Activated CD8-positive, alpha-beta memory T cell treated with anti-CD3 and anti-CD28 coated beads for 1 hour (primary cell): ENCODE measurements at places on chromosomes 12 and 14.

GRCh38 chr12:94148739-94149118, 352 bp downstream of the PLXNC1 start:
- no peak for DNase-seq

DNA sequence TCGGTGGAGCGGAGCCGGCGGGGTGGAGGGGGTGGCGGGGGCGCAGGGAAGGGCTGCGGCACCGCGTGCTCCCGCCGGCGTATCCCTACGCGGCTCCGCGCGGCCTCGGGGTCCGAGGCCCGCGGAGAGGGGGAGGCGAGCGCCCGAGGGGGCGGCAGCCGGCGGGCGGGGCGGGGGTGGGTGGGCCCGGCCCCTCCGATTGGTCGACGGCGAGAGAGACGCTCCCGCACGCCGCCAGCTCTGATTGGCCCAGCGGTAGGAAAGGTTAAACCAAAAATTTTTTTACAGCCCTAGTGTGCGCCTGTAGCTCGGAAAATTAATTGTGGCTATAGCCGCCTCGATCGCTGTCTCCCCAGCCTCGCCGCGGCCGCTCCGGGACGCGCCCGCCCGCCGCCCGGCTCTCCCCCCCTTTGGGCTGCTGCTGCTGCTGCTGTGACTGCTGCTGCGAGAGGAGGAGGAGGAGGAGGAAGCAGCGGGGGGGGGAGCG, at the start of gene FOXG1:
TSS of gene FOXG1 (plus strand) at position 319 of the 487 bp plus-strand sequence. CDS start 493 bp downstream, outside the sequence.
- DNase-seq: no peak

GRCh38 chr14:32657081-32657480, 281.6 kb upstream of the NPAS3 start:
- no peak for DNase-seq

GRCh38 chr12:78756936-78757335, 107.6 kb upstream of the SYT1 start:
- no peak for DNase-seq

DNA sequence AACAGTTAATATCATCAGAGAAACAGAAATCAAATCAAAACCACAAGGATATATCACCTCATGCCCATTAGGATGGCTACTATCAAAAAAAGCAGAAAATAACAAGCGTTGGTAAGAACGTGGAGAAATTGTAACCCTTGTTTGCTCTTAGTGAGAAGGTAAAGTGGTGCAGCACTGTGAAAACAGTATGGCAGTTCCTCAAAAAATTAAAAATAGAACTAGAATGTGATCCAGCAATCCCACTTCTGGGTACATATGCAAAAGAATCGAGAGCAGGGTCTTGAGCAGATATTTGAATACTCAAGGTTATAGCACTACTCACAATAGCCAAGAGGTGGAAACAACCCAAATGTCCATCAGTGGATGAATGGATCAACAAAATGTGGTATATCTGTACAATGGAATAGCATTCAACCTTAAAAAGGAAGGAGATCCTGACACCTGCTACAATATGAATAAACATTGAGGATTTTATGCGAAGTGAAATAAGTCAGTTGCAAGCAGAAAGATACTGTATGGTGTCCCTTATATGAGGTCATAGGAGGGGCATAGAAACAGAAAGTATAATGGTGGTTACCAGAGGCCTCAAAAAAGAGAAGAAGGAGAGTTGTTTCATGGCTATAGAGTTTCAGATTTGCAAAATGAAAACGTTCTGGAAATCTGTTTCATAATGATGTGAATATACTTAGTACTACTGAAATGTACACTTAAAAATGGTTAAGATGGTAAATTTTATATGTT, 131.0 kb upstream of the EEA1 start:
- no peak for DNase-seq

DNA sequence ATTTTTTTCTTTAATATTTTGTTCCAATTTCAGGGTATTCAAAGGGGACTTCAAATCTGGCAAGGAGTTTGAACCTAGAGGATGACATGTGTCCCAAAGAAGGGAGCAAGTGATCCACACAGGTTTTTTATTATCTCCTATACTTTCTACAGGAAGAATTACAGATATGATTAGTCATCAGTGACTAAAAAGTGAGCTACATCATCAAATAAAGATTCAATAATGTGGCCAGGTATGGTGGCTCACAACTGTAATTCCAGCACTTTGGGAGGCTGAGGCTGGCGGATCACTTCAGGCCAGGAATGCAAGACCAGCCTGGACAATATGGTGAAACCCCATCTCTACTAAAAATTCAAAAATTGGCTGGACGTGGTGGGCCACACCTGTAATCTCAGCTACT, 24.2 kb downstream of the GLT8D2 start:
- no peak for DNase-seq

- DNase-seq: no peak
Observed at GRCh38 chr12:116201908-116202307, 75.6 kb downstream of the MED13L start.

- no peak for DNase-seq
Observed at GRCh38 chr14:101496776-101497683, 64.3 kb upstream of the DIO3 start.

DNA sequence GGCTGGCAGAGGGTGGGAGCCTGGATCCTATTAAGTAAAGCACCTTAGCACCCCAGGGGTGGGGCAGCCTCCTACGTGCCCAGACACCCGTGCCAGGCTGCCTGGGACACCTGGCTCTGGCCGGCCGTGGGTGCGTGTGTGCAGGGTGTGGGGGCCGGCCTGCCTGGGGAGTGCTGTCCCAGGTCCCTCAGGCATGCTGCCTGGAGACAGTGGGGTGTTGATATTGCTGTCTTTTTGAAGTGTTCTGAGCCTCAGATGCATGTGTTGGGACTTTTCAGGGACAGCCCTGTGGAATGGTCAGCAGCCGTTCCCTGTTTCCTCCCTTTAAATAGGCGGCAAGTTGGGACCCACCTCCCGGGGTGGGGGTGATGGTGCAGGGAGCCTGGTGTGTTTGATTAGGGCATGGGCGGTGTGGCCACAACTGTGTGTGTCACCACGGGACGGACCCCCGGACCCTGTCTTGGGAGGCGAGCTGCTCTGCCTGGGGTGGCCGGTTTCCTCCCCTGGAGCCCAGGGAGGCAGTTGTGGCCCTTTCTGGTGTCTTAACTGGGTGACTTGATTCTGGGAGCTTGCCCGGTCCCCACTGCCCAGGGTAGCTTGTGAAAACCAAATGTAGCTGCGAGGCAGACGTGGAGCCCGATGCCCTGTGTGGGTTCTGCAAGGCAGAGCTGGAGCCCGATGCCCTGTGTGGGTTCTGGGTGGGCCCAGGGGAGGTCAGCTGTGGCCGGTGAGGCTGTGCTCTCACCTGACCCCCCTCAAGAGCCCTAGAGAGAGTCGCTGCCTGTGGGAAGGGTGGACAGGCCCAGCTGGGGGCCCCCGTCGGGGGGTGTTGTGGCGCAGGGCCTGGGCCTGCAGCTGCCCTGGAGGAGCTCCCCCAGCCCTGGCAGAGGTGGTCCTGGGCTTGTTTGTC, 8.2 kb downstream of the ULK1 start:
- no peak for DNase-seq

DNA sequence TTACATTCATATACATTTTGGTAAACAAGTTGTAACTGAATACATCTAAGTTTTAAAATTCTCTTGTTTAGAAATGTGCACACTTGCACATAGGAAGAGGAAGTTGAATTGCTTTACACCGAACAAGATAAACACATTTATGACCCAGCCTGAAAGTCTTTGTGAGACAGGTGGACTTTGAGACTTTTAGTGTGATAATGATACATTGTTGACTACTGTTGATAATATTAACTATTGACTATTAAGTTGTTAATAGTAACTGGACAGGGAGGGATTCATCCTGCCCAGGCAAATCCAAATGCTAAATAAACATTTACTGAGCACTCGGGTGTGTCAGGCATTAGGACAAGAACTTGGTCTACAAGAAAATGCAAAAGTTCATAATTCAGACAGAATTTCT, 68.0 kb downstream of the AVPR1A start:
- no peak for DNase-seq

DNA sequence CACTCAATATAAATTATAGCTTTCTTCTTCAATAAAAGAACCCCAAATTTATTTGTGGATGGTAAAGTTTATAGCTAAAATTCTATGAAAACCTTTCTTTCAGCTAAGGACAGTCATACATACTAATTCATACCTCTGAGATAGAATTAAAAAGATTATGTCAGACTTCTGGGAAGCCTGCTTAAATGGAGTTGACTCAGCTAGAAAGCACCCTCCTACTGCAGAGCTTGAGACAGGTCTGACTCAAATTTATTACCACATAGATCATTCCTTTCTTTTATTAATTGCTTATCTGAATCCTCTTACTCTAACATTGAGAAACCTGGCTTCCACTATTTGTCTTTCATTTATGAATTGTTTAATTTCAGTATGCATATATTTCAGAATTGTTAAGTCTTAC, 1007.0 kb upstream of the LRFN5 start:
- DNase-seq: no peak

- DNase-seq: no peak
Observed at GRCh38 chr14:51147183-51147582, 52.3 kb upstream of the TRIM9 start.

DNA sequence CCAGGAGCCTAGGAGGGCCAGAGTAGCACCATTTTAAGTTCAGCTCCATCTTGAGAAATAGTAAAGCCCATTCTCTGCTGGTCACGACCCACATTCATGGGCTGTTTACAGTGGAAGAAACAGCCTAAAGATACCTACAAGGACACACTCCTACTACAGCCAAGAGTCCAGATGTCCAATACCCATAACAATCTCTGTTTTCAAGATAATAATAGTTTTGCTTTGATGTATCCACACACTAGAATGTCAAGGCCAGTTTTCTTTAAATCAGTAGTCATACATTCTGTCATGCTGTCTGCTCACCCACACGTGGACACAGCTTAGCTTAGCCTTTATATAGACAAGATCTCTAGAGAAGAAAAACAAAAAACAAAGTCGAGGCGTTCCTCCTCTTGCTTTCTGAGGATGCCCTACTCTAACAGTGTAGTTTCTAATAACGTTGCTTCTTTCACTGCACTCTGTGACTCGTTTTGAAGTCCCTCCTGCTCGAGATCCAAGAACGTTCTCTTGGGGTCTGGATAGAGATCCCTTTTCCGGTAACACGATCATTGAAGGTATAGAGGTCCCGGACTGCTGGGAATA, 17.9 kb upstream of the ETFBKMT start:
- DNase-seq: no peak

- DNase-seq: no peak
Observed at GRCh38 chr14:25108291-25108690, 58.3 kb upstream of the STXBP6 start.

DNA sequence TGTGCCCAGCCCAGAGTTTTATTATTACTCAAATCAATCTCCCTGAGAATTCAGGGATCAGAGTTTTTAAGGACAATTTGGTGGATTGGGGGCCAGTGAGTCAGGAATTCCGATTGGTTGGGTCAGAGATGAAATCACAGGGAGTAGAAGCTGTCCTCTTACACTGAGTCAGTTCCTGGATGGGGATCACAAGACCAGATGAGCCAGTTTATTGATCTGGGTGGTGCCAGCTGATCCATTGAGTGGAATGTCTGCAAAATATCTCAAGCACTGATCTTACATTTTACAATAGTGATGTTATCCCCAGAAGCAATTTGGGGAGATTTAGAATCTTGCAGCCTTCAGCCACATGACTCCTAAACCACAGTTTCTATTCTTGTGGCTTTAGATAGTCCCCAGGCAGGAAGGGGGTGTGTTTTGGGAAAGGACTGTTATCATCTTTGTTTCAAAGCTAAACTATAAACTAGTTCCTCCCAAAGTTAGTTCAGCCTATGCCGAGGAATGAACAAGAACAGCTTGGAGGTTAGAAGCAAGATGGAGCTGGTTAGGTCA, 89.1 kb upstream of the CNOT2 start:
- no peak for DNase-seq

DNA sequence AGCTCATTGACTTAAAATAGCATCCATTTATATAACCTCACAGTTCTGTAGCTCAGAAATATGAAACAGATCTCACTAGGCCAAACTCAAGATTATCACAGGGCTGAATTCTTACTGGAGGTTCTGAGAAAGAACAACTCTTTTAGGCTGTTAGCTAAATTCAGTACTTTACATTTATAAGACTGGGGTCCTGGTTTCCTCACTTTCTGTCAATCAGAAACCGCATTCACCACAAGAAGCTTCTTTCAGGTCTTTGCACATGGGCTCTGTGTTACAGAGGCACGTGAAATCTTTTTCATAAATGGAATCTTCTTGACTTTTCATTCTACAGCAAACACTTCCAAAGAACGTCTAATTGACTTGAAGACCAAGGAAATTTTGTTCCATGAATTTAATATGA, 876.3 kb upstream of the FOXG1 start:
- DNase-seq: no peak

DNA sequence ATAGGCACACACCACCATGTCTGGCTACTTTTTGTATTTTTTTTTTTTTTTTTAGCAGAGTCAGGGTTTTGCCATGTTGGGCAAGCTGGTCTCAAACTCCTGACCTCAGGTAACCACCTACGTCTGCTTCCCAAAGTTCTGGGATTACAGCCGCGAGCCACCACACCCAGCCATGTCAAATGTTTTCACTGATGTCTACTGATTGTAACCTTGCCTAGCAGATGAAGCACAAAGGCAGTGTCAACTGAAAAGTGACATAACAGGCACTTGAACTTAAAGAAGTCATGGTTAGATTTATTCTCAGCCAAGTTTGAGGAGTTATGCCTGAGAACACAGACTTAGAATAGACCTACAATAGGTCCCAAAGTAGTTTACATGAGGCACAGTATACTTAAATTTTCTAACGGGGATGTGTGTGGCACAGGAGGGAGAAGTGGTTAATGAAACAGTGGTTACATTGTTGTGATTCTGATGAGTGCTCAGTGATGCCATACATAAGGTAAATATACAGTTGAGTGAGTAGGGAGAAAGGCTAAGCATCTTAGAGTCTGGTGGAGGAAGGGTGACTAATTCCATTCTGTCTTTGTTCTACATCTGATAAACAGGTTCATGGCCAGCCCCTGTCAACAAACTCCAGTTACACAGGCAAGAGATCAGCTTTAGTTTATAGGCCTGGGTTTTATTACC, 12.6 kb upstream of the RNASE4 start:
- DNase-seq: no peak

DNA sequence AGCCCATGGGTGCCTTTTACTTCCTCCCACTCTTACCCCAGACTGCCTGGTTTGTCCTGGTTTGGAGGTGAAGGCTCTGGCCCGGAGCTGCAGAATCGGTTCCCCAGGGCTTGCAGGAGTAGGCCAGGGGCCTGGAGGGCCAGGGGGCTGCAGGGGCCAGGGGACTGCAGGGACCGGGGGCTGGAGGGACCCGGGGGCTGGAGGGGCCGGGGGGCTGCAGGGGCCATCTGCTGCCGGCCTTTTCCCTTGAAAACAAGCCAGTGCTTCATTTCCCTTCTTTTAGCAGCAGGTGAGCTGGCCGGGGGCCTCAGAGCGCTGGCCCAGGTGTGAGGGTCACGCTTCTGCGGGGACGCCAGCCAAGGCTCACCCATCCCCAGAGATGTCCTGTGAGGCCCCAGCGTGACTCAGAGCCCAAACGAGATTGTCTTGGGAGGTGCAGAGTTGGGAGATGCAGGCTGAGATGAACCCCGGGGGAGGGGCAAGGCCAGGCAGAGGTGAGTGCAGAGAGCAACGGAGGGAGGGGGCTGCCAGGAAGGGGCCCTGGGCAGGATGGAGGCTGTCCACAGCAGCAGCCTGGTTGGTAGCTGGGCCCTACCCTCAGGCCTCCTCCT, 154.9 kb downstream of the KIF26A start:
- DNase-seq: no peak
